ENCODE measurements at places on chromosomes 3 and 15.

GRCh38 chr3:46504789-46505188 is 7.0 kb downstream of the RTP3 start:
- no peak for DNase-seq

DNA sequence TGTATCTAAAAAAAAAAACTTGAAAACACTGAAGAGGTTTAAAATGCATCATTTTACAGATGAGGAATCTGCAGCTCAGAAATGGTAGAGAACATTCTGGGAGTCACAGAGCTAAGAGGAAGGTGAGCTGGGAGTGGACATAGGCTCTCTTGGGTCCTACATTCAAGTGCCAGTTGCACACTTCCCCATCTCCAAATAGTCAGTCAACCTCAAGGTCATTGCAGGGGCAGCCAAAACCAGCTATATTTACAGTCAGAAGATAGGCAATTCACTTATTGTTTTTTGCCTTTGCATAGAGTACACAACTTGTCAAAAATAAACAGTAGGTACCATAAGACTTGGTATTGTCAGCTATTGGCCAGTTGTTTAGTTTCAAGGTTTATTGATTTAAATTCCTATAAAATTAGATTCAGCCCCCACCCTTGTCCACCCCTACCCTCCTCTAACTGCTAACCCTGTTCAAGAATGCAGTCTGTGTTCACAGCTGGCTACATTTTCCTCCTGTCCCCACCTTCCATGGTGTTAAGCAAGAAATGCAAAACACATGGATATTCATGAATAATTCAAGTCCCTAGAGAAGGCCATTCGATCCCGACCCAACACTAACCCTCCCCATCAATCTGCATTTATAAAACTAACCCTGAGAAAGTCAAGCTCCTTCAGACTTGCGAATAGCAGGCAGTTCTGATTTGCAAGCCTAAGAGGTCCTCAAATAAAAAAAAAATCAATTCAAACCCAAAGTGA is 567.0 kb upstream of the MCTP2 start:
- DNase-seq = no peak

DNA sequence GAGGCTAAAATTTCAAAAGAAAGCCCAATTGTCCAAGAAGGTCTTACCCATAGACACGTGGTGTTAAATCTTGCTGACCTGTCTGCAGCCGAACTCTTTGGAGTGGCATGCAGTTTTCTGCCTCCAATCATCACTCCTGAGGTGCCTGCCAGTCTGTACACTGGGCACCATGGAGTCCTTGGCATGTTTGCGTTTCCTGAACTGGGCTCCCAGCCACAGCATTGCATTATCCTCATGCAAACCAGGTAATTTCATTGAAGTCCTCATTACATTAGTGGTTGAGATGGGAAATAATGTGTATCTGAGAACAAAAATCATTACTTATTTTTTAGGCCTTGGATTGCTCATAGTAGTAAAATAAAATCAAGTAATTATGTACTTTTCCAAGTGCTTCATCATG is 152.3 kb downstream of the AKAP13 start:
- DNase-seq = no peak

DNA sequence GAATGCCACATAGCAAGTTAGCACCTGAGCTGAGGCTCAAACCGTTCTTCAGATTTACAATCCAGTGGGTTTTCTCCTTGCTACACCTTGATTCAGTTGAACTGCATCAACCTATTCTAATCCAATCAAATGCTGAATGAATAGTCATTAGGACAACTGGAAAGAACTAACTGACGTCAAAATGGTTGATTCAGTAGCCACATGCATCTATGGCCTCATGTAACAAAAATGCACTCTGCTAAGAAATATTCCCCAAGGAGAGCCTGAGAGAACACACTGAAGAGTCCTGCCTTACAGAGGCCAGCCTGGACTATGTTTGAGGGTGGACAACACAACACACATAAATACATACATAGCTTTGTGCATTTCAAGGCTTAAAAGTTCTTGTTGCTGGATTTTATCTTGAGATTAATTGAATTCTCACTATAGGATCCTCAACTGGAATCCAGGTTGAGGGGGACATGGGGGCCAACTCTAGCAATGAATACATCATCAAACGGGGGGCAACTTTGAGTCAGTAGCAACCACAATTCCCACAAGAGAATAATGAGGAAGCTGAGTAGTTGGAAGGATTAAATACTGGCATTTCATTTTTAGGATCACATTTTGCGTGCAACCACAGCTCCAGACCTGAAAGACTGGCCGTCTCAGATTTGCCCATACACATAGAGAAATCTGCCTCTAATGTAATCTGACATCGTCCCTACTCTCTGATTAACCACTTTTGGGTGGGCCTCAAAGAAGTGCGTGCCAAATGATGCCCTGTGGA is 280.2 kb upstream of the ICE2 start:
- no peak for DNase-seq

DNA sequence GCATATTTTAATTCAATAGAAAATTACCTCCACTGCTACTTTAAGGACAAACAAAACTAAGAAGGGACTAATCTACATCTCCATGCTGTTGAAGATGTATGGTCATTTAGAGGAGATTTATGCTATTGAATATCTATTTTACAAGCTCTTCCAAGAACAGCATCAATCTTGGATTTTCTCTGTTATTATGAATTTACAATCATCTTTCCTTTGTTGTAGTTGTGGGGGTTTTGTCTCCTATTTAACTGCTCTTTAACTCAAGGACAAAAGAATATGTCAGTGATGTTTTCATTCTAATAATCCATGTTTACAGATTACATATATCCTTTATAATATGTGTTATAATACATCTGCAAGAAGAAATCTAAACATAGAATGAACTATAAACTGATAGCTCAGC is 907.8 kb downstream of the ROBO2 start:
- DNase-seq = no peak

DNA sequence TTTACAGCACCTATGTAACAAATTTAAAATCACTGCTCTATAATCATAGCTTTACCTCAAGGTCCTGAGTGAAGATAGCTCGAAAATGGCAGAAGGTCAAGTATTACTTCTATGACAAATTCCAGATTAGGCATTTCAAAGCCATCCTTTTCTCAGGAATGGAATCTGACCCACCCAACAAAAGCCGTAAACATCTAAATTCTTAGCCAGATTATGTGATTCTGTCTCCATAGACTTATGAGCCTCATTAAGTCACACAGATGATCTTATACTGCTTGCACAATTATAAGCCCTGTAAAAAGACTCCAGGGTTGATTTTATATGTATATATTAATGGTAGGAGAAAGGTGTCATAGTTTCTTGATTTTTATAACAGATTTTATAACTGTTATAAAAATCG is 56.9 kb downstream of the CEP152 start:
- no peak for DNase-seq

DNA sequence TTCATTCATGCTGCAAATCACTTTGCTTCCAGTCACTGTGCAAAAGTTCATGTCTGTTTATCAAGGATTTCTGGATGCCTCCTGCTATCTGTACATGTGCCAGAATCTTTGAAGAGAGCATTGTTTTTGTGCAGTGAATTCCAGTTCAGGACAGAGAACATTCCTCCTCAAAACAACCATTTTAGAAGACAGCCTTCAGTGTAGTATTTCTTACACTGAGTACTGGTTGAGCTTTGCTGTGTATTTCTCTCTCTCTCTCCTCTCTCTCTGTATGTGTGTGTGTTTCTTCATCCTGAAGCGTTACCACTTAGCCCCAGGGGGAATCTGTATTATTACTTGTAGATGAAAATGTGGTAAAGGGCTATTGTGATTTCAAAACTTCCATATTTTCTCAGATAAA is 123.8 kb upstream of the CHL1 start:
- DNase-seq = no peak

DNA sequence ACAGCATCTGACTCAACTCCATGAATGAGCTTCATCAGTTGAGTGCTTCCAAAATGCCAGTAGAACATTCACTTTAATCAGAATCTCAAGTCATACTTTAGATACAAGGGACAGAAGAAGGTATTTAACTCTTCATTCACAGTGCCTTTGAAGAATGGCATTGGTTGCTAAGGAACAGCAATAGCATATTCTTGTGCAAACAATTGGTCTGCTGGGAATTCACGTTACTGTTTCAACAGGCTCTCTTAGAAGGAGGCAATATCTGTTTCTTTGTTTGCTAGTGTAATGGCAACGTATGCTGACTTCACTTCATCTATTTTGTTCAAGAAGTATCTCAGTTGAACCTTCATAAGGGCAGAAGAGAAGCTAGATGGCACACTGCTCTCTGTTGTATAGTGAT is 113.9 kb downstream of the TMEM108 start:
- no peak for DNase-seq

GRCh38 chr15:52626671-52627369 is 52.4 kb downstream of the ATOSA start:
- no peak for DNase-seq

- DNase-seq = no peak
Measured at GRCh38 chr15:96974761-96975160, 644.3 kb downstream of the NR2F2 start.

DNA sequence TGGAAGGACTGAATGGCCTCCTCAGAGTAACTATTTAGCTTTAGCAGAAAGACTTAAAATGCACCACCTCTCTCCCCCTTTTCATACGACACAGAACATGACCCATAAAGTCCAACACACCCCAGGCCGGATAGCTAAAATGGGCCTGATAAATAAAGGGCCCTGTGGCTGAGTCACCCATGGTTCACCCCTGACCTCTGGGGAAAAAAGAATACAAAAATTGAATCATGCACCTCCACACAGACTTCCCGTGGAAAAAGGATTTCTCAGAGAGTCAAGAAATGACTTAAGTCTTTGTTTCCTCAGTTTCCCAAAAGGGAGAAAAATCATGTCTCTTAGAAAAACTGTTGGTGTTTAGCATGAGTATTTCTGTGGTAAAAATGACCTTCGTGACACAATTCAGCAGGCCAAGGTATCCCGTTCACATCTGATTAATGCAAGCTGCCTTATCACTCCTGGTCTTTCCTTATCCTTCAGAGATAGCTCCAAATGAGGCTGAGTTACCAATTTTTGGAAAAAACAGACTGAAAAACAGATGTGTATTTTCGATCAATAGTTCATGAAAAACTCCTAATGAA is 34.0 kb upstream of the ARHGEF3 start:
- no peak for DNase-seq

DNA sequence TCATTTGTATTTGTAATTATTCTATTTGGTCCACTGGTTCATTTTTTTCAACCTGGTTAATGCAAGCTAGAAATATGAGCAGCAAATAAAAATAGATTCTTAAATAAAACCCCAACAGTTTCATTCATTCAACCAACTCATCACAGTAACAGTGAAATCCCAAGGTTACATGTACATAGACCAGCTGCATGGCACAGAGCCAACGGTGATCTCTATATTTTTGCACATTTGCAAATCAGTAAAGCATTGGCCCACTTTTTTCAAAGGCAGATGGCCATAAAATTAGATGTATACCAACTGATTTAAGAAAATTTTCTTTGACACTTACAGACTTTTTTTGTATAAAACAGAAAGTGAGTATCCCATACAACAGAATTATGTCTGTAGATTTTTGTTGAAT is 49.3 kb downstream of the STRIT1 start:
- no peak for DNase-seq

DNA sequence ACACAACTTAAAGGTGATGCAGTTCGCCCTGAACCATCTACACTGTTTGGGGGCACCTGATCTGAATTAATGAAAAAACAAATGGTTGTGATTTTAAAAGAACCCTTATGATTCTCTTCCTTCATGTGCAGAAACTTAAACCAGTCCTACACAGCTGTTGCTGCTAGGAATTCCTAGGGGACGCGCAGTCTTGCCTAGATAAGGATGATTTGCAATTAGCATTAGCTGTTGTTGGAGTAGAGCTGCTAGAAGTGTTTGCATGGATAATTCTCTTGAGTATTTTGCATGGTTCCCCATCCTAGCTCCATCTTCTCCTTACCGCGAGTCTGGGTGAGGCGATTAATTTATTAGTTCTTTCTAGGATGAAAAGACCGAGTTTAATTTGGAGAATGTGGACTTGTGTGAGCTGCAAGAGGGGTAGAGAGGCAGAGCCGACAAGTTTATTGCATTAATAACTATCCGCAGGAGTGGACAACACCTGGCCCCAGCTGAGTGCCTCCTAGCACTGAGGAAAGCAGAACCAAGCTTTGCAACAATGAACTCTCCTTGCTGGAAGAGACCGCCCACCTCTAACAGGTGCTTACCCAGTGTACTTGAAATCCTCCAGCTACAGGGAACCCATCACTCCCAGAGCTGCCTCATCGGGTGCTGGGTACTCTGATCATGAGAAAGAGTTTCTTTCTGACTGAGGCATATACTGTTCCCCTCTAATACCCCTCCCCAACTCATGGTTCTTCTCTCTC is 75.0 kb upstream of the WNT7A start:
- DNase-seq = no peak

- DNase-seq = no peak
Measured at GRCh38 chr3:24605511-24606028, 110.9 kb upstream of the THRB start.

GRCh38 chr15:101710806-101711205 is 13.5 kb downstream of the TARS3 start:
- no peak for DNase-seq

DNA sequence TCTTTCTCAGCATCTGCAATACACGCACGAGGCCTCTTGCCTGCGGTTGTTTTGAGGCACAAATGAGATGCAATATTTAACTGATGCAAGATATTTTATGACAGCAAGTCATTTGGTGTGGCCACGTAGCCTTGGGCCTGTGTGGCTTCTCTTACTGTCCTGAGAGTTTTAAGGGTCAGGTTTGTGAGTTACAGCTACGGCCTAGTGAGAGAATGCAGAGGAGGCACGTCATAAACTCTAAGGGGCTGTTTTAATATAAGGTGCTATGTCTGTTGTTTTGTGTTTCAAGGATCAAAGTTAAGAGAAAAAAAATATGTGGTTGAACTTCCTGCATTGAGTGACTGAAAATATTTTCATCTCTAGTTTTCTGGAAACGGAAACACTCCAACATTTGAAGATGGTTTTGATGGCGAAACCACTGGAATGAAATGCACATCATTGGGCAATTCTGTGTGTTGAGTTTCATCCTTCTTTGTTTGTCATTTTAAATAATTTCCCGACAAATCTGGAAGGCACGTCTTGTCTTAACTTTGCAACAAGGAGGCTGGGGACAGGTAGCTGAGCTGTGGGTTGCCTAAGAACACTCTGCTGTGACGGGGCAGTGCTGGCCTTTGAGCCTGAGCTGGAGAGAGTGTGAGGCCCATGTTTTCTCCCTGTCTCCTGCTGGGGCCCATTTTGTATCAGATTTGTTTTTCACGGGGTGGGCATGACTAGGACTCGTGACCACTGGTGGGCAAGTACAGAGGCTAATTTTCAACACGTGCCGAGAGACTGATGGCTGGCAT is 5.1 kb downstream of the APBA2 start:
- no peak for DNase-seq

- DNase-seq = no peak
Measured at GRCh38 chr15:80109388-80109787, 43.4 kb upstream of the FAH start.

- DNase-seq = no peak
Measured at GRCh38 chr3:65443739-65444446, 594.8 kb downstream of the MAGI1 start.

GRCh38 chr3:66394753-66395249 is 106.0 kb downstream of the LRIG1 start:
- no peak for DNase-seq

Measured in activated T-helper 9 cell treated with anti-CD3 and anti-CD28 coated beads, Interleukin-2, amount 50 U/mL, for 16 hours (primary cell).